ENCODE measurements at places on chromosomes 7 and 10.

DNA sequence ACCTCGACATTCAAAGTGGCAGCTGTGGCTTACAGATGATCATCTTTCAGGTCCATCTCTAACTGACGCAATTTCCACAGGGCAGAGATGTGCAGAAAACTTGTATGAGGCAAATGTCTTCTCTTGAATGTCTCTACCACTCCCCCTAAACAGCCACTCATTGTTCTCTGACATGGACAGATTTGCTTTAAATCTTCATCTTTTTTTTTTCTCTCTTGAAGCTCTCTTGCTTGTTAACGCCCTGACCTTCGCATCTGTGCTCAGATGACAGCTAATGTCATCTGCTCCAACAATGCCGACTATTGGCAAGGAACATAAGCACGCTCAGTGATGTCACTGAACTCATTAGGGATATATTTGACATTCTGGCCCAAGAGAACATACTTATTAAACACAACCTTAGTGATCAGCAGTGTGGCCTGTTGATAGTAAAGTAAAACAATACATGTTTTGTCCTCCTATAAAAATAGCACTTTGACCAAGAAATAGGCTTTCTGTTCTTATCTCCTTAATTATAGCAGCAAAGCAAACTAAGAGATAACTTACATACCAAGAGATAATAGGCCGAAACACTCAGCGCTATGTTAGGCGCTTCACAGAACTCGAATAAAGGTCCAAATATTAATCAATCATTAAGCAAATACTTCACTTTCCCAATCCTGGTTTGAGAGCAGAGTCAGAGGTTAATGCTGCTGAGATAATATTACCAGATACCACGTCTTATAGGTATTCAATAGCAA lies 583.5 kb downstream of the PARD3 start:
- DNase-seq, result no peak

DNA sequence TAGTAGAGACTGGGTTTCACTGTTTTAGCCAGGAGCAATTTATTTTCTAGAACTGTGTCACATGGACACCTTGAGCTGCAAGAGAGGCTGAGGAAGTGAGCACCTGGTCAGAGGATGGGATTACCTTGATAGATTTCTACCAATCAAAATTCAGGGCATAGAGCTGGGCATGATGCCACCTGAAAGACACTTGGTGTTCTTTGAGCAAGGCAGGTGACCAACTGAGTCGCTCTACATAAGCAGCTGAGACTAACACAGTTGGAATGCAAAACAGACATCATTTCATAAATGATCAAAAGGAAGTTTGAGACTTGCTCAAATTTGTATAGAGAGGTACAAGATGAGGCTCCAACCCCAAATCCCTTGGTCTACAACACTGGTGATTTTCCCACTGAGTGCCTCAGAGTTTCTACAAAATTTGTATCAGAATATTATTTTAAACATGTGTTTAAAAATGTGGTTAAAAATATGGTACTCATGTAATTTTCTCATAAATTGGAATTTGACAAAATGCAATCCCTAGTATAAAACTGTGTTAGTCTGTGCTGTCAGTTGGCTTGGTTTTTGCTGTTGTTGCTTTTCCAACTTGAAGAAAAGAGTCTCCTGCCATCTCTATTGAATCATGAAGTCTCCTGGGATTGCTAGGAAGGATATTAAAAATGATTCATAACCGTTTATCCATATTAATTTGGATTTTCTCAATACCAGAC lies 156.4 kb upstream of the MDFIC start:
- DNase-seq, result no peak

GRCh38 chr7:41912426-41912825 lies 209.5 kb upstream of the INHBA start:
- no peak for DNase-seq

DNA sequence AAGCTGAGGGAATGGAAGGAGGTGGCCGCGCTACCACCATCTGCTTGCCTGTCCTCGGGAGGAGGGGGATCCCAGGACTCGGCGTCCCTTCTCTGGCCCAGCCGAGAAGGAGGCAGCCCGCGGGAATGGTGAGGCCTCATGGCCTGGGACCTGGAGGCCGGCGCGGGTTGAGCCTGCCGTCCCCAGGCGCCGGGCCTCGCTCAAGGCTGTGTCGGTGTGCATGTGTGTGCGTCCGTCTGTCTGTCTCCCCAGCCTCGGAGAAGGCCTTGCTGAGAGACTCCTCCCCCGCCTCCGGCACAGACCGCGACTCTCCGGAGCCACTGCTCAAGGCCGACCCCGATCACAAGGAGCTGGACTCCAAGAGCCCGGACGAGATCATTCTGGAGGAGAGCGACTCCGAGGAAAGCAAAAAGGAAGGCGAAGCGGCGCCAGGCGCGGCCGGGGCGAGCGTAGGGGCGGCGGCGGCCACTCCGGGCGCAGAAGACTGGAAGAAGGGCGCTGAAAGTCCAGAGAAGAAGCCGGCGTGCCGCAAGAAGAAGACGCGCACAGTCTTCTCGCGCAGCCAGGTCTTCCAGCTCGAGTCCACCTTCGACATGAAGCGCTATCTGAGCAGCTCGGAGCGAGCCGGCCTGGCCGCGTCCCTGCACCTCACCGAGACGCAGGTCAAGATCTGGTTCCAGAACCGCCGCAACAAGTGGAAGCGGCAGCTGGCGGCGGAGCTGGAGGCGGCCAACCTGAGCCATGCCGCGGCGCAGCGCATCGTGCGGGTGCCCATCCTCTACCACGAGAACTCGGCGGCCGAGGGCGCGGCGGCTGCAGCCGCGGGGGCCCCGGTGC lies 1.3 kb downstream of the HMX3 start:
- no peak for DNase-seq

DNA sequence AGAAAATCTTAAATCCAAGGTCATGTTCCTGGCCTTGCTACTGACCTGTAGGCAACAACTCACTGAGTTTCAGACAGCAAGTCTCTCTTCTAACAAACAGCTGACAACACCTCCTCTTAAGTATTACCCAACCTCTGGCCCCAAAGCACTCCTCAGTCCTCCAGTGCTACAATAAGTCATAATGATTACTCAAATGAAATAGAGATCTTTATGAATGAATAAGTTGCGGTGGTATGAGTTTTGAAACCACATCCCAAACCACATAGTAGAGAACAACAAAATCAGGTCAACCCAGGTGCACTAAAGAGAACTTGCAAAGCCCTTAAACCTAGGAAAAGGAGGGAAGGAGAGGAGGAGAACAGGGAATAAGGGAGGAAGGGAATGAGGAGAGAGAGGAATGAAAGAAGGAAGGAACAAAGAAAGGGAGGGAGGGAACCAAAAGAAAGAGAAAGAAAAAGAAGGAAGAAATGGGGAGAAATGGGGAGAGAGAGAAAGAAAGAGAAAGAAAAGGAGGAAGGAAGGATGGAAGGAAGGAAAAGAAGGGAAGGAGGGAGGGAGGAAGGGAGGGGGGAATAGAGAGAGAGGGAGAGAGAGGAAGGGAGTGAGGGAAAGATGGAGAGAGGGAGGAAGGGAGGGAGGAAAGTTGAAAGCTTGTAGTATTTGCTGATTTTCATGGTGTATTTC lies 142.8 kb upstream of the CALCR start:
- no peak for DNase-seq

GRCh38 chr7:44291733-44292419 lies 33.5 kb downstream of the CAMK2B start:
- DNase-seq, result no peak

DNA sequence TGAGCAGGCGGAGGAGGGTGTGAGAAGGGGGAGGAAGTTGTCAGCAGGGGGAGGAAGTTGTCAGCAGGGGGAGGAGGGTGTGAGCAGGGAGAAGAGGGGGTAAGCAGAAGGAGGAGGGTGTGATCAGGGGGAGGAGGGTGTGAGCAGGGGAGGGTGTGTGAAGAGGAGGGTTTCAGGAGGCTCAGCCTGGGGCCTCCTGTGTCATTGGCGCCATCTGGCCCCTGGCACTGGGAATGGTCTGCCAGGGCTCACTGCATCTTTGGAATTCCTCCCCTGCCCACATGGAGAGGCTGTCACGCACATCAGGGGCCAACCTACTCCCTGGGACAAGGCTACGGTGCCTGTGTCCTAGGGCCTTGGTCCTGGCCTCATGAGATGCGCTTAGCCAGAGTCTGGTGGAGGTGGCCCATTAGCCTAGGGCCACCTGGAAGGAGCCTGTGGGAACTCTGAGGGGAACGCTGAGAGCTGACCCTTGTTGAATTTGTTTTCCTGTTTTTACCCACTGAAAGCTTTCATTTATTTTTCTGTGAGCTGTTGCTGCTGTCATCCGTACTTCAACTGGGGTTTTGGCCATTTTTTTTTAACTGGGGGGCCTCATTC lies 18.0 kb downstream of the CAMK2B start:
- peak; percentile 34 for DNase-seq

DNA sequence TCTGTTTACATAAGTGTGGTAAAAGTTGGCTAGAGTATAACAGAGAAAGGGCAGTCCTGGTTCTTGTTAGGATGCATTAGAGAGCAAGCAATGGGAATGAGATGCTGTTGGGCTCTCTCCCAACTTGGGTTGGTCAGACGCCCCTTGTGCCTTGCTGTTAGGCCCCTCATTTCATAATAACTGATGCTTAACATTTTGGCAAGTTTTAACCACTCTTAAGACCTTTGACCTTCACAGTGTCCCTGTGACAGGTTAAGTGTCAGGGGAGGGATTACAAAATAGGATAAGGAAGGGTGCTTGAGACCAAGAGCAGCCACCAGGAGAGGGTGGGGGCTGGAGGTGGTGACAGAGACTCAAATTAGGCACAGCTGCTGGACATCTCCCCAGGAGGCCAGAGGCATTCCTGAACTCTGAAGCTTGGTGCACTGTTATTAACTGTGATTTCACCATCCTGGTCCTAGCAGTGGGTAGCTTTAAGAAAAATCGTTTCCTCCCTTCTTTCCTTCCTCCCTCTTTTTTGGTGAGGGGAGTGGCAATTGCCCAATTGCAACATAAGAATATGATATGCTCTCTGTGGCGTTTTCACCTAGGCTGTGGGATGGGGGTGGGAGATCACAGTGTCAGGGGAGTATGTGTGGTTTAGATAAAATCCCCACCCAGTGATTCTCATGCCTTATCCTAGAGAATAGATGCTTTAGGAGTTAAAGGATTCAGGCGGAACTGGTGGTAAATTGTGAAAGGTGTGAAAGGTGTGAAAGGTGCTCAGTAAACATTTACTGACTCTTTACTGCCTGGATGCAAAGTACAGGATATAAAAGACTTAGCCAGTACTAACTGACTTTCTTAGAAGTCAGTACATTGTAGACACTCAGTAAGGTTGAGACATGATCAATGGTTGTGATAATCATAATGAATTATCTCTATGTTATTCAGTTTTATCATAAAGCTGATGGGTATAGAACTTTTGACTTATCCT lies 270.5 kb downstream of the BICC1 start:
- no peak for DNase-seq

DNA sequence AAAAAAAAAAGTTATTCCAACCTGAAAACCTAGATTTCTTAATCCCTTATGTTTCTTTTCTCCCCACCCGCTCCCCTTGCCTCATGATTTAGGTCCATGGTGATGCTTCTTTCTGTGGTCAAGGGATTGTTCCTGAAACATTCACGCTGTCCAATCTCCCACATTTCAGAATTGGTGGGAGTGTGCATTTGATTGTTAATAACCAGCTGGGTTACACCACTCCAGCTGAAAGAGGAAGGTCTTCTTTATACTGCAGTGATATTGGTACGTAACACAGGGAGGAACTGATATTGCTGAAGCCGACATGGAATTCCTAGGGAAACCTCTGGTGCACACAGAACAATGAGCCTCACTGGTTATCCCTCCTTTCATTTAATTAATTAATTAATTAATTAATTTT lies 22.7 kb downstream of the DHTKD1 start:
- DNase-seq, result no peak

GRCh38 chr7:2105280-2105679 lies 127.5 kb downstream of the MAD1L1 start:
- DNase-seq, result no peak

- DNase-seq, result no peak
These were observed 227.2 kb upstream of the MKLN1 start for GRCh38 chr7:131100357-131101054.

GRCh38 chr7:101565601-101566209 lies 63.4 kb downstream of the MYL10 start:
- DNase-seq, result no peak

- no peak for DNase-seq
These were observed 76.6 kb downstream of the RBM33 start for GRCh38 chr7:155721056-155721455.

GRCh38 chr10:67385566-67385965 lies 310.4 kb downstream of the CTNNA3 start:
- no peak for DNase-seq

- no peak for DNase-seq
These were observed 1.0 kb upstream of the PLXDC2 start for GRCh38 chr10:19815036-19815730.

DNA sequence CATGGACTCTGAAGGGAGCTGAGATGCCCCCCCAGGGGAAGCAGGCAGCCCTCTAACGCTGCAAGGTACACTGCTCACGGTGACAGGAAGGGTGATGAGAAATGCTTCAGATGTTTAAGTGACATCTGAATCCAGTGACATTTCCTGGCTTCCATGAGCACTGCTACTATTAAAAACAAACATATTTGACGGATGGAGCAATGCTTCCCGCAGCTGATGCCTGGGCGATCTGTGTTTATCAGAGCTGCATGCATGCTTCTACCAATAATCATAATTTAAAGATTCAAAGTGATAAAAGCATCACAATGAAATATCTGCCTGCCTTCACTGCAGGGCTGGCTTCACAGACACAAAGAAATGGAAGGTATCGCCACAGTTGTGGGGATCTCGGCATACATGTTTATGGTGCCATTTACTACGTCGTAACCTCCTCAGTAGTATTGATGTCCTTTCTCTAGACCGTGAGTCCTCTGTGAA lies 66.1 kb upstream of the AOAH start:
- DNase-seq, result no peak

- DNase-seq, result peak; percentile 46
These were observed 306.2 kb downstream of the BICC1 start for GRCh38 chr10:58818900-58819299.

- no peak for DNase-seq
These were observed 357.0 kb downstream of the RNLS start for GRCh38 chr10:88226071-88226659.

DNA sequence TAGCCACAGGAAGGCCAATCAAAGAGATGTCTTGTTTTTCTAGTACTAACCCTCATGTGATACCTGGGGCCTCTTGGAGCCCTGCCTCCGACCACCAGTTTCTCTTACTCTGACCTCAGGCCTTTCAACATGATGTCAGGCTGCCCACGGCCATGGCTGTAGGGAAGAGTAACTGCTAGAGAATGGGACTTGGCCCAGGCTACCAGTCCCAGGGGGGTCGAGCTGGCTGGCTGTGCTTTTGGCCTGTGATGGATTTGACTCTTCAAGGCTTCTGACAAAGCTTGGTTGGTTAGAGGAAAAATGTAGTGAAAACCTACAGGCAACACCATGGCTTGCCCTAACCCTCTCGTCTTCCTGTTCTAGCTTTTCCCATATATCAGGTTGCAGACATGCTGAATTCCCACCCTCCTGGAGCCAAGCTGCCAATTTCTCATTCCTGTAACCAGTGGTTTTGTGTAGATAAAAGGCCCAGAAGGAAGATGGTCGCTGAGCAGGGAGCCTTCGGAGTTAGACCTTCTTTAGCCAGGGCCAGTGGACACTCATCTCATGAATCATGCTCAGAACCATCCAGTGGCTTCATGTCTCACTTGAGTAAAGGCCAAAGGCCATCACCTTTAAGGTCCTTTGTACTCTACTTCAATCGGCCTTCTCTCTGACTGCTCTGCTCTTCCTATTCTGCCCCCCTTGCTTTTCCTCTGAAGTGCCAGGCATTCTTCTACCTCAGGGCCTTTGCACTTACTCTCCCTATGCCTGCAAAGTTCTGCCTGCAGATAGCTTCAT lies 19.7 kb downstream of the SUFU start:
- no peak for DNase-seq

All from NCI-H345 (cell line).